Activated CD8-positive, alpha-beta T cell treated with anti-CD3 and anti-CD28 coated beads for 36 hours (primary cell): ENCODE measurements at places on chromosomes 7 and 10. TPM values are rescaled to one million over a fixed set of nuclear protein-coding genes. Genes with fewer than 3 reads are reported as not detected.

DNA sequence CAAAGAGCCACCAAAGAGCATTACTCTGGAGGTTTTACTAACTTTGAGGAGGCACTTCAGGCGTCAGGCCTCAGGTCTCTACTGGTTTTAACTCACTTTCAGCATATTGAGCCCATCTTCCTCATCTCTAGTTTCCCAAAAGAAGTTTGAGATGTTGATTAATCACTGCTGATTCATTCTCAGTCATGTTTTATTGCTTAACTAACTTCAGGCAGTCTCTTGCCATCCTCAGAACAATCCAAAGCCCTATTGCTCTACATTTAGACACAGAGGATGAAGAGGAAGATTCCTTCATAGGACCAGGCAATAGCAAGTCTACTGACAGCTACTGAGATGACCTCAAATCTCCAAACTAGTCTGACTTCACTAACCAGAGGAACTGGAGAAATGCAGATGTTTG, 39.1 kb upstream of the BET1 start:
- no peak overlapping the region for H3K27ac ChIP-seq
- no peak overlapping the region for H3K4me3 ChIP-seq
- H3K27me3 ChIP-seq = peaks cover 23% of the 10 kb centered on the region
- no peaks in the 10 kb centered on the region for H3K36me3 ChIP-seq
- no peak for DNase-seq

DNA sequence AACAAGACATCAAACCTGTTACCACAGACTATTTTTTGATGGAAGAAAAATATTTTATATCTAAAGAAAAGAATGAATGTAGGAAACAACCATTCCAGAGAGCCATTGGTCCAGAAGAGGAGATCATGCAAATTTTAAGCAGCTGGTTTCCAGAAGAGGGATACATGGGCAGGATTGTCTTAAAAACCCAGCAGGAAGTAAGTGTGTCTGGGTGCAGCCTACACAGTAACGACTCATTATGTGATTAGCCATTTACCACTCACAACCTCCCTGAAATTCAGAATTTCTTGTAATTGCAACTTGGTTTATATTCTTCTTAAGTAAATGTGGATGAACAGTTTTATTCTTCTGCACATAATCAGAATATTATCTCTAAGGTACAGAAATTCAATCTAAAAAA, 46.2 kb downstream of the NOC3L start:
- H3K27ac ChIP-seq = no peak overlapping the region
- no peak for DNase-seq
- H3K4me1 ChIP-seq = peaks cover 3% of the 10 kb centered on the region
- no peaks in the 10 kb centered on the region for H3K36me3 ChIP-seq
- H3K27me3 ChIP-seq = no peaks in the 10 kb centered on the region

GRCh38 chr10:53601260-53601875, 828.8 kb upstream of the MBL2 start:
- no peak for DNase-seq
- no peaks in the 10 kb centered on the region for H3K27me3 ChIP-seq
- H3K4me3 ChIP-seq = no peak overlapping the region
- no peaks in the 10 kb centered on the region for H3K36me3 ChIP-seq

- DNase-seq = no peak
- no peak overlapping the region for H3K27ac ChIP-seq
- peaks cover 16% of the 10 kb centered on the region for H3K36me3 ChIP-seq
- no peaks in the 10 kb centered on the region for H3K27me3 ChIP-seq
Observed at GRCh38 chr7:140041659-140042385, 20.9 kb downstream of the PARP12 start.

DNA sequence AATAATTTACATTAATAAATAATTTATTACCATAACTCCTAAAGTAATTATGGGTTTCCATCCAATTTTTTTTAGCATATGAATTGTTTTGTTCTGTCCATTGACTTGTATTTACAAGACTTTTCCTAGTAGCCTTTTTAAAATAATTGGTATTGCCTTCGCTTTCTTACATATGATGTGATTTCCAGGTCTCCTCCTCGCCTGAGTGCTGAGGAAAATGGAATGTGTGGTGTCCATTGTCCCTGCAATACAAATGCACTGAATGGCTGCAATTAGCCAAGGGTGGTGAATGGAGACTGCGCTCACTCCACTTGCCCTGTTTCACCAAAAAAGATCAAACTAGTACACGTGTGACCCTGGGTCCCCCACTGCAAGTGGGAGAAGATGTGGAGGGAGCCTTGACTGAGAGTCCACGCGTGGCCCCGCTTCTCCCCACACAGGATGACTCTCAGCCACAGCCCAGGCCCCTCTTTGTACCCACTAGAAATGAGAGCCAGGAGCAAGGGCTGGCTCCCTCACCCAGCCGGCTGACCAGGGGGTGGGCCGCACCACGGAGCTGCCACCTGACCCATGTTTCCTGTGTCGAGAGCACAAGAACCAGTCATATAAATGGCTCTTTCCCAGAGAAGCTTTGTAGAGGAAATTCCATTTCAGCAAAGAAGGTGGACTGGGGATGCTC, 52.6 kb downstream of the FAM53B start:
- H3K4me1 ChIP-seq = peaks cover 81% of the 10 kb centered on the region
- H3K27me3 ChIP-seq = no peaks in the 10 kb centered on the region
- DNase-seq = no peak
- no peak overlapping the region for H3K4me3 ChIP-seq
- peak overlapping the region; percentile 50 for H3K27ac ChIP-seq
- peaks cover 51% of the 10 kb centered on the region for H3K36me3 ChIP-seq

LIPM gene
- not detected for total RNA-seq

C10orf143 gene
- total RNA-seq = 4.4 TPM

CUBN gene
- total RNA-seq = 0.65 TPM
